ENCODE measurements at places on chromosomes 6 and 20.

- no peak for DNase-seq
These were observed 33.6 kb downstream of the TFAP2A start for GRCh38 chr6:10381133-10381829.

DNA sequence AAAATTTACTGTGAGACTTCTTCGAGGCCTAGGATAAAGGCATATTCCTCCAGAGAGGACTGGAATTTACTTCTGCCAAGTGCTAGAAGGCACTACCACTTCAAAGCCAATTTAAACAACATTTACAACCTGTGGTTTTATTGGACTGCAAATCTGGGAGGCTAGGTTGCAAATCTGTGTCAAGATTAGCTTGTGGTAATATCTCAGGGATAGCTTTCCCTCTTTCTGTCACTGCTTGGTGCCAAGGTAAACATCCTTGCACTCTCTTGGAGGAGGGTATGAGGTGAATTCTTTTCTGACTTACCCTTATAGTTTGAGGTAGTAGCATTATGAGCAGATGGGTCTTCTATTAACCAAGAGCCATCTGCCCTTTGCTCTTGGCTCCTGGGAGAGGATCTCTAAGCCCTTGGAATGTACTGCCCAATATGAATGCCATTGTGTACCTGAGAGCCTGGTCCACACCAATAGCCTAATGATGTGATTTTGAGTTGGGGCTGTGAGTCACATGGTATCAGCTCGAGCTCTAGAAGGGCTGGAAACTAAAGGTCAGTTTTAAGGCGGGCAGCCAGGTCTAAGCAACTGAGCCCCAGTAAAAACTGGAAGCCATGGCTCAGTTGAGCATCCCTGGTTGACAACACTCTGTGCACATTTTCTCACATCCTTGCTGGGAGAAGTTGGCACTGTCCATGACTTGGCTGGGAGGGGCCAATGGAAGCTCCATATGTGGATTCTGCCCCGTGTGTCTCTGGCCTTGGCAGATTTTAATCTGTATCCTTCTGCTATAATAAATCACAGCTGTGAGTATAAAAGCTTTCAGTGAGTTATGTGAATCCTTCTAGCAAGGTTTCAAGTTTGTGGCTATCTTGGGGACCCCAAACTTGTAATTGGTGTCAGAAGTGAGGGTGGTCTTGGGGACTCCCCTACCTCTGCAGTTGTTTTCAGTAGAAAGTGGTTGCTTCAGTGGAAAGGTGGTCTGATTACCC lies 188.1 kb downstream of the UBE3D start:
- no peak for DNase-seq

GRCh38 chr6:159533568-159533967 lies 159.5 kb downstream of the SOD2 start:
- no peak for DNase-seq

- no peak for DNase-seq
These were observed 4.1 kb downstream of the PRR18 start for GRCh38 chr6:166304106-166304505.

DNA sequence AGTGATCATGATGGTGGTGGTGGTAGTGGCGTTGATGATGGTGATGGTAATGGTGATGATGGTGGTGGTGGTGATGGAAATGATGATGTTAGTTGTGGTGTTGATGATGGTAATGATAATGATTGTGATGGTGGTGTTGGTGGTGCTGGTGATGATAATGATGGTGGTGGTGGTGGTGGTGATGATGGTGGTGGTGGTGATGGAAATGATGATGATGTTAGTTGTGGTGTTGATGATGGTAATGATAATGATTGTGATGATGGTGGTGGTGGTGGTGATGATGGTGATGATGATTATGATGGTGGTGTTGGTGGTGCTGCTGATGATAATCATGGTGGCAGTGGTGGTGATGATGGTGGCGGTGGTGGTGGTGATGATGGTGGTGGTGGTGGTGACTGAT lies 51.4 kb downstream of the ARHGAP40 start:
- DNase-seq = no peak

DNA sequence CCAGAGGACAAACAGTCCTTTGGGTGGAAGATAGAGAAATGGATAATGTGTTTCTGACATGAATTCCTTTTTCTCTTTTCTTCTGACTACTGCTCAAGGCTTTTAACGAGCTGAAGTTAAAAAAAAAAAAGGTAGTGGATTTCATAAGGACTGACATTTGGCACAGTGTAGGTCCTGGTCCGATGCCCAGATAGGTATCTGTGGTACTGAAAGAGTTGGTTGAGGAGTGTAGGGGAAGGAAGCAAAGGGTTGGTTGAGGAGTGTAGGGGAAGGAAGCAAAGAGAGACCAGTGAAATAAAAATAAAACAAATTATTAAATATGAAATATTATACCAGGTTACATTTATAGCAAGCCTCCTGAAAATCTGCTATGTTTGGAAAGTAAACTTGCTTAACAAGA lies 11.8 kb downstream of the UTRN start:
- no peak for DNase-seq

DNA sequence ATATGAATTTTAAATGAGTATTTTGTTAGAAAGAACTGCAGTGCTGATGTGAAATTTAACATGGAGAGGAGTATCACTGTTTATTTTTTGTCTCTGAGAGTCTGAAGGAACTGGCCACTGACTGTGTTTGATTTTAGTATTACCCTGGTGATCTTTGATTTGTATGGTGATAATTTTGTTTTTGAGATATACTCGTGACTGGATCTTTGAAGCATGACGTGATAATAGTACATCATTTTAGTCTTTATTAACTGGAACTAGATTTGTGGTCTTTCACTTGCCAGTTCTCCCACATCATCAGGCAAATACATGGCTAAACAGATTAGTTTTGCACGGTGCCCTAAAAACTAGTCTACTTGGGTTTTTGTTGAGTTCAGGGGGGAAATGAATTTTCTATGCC lies 55.5 kb downstream of the ARID1B start:
- no peak for DNase-seq

- no peak for DNase-seq
These were observed 28.9 kb downstream of the VEGFA start for GRCh38 chr6:43798688-43799444.

DNA sequence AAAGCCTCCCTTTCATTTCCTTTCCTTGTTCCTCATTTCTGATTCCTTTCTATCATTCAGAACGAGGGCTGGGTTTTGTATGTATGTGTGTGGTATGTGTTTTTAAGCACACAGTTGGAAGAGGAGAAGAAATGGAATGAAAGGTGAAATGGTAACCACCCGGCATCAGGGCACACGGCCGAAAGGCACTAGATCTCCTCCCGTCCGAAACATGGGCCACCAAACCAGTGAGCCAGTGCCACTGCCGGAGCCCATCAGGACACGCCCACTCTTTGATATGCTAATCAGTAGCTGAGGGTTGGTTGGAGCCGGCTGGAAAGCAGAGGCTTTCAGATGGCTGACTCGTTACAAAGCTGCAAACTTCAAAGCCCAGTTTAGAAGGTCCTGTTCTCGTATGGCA lies 228.6 kb upstream of the JARID2 start:
- DNase-seq = no peak

DNA sequence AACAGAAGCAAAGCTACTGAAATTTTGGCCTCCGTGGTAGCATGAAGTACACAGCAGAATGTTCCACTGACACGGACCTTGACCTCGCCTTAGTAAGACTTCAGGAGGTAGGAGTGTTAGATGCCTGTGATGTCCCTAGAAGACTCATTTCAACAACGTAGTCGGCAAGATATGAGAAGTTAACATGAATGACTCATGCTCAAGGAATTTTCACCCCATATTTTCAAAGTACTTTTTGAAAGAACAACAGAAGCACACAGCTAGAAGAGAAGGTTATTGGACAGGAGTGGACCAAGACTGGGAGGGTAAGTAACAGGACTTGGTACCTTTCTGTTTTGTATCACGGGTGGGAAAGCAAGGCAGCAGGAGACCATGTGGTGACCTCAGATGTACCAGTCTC lies 78.0 kb downstream of the DZANK1 start:
- DNase-seq = no peak

DNA sequence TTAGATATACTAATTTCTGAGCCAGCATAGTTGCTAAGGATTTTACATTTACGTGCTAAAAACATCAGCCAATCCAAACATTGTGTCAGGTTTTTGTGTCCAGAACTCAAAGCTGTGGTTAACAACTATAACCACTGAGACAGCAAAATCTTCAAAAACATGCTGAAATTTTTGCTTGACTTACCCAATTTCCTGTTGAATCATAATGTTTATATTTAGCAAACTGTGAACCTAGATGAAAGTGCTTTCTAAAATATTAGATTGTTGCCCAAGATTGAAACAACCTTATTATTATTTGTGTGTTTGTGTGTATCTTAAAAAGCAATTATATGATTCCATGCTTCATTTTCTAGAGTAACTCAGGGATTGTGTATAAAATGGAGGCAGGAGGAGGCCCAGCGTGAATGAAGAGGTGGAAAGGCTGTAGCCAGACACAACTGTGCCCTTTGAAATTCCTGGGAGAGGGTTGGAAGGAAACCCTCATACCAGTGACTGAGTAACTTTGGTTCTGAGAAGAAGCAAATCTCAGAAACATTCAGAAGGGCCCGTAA lies 48.0 kb downstream of the ARMC2 start:
- no peak for DNase-seq

DNA sequence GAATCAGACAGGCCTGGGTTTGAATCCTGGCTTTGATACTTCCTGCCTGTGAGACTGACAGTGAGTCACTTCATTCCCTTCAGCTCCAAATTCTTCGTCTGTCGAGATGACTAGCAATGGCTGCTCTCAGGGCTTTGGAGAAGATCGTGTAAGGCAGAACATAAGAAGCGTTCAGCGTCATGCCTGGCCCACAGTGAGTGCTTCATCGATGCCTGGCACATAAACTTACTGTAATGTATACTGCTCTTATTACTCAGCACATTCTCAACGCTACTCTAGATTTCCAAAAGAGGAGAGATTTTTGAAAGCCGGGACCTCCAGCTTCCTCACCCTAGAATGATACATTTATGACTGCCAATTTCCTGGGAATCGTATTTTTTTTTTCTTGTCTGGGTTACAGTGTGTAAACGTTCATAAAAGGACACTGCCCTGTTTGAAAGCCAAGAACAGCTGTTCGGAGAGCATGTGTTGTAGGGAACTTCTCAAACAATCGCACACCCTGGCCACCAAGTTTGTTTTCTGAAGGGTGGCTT lies 16.2 kb upstream of the BCAS1 start:
- DNase-seq = no peak

GRCh38 chr20:8007490-8007889 lies 12.1 kb downstream of the TMX4 start:
- no peak for DNase-seq

DNA sequence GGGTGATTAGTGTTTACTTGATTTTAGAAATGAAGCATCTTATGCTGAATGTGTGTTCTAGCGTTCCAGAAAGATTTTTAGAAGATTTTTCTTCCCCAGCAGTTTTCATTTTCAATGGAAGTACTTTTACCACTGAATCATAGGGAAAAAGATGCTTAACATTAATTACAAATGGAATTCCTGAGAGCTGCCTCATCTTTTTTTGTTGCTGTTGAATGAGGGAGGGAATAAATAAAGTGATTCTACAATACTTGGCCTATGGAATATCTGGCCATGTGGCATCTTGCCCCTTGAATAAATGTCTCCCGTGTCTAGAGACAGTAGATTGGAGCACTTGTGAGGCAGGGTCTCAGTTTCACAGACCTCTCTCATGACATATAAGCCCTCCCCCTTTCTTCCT lies 44.1 kb upstream of the SLC22A1 start:
- no peak for DNase-seq

DNA sequence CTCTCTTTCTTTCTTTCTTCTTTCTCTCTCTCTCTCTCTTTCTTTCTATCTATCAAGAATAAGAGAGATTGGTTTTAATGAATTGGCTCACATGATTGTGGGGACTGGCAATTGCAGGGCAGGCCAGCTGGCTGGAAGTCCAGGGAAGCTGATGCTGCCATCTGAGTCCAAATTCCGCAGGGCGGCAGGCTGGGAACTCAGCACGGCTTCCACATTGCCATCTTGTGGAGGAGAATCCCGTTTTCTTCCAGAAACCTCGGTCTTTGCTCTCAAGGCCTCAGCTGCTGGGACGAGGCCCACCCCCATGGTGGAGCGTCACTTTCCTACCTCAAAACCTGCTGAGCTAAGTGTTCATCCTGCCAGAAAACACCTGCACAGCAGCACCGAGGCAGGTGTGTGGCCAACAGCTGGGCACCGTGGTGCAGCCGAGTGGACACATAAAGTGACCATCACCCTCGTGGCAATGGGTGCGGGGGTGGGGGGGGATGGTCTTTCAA lies 58.8 kb upstream of the SLCO4A1 start:
- DNase-seq = no peak

- no peak for DNase-seq
These were observed 58.3 kb upstream of the MAP3K4 start for GRCh38 chr6:160933256-160933655.

DNA sequence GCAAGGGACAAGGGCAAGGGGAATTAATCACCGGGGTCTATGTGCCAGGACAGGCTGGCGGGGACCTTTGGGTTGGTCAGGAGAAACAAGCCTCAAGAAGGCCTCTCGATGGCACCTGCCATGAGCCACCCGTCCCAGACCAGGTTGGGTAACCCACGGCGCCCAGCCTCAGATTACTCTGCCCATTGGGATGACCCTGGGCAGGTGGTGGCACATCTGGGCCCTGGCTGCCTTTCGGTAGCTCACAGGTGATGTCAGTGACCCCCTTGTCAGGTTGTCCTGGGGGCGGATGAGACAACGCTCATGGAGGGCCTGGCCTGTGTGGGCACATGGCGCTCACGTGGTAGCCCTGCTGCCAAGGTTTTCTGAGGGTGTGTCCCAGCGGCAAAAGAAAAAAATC lies 152.2 kb downstream of the SYCP2 start:
- DNase-seq = no peak

DNA sequence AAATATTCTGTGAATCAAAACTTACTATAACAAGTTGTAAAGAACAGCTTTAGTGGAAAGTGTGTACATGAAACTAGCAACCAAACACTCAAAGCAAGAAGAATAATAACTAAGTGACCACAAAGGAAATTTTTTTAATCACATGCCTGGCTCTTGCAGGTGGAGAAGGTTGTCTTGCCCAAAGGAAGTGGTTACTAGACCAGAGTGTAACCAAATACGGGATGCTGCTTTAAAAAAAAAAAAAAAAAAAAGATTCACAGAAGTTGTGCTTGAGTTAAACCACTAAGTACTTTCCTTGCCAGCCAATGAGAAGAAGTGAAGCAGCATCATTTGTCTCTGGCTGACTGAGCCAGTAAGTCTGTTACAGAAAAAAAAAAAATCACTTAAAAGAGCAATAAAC lies 19.1 kb upstream of the HLA-DQB1 start:
- no peak for DNase-seq
